ENCODE measurements at places on chromosomes 2 and 18.
A peak's percentile ranks its signal among the peaks of the same experiment; 100 is the strongest.

DNA sequence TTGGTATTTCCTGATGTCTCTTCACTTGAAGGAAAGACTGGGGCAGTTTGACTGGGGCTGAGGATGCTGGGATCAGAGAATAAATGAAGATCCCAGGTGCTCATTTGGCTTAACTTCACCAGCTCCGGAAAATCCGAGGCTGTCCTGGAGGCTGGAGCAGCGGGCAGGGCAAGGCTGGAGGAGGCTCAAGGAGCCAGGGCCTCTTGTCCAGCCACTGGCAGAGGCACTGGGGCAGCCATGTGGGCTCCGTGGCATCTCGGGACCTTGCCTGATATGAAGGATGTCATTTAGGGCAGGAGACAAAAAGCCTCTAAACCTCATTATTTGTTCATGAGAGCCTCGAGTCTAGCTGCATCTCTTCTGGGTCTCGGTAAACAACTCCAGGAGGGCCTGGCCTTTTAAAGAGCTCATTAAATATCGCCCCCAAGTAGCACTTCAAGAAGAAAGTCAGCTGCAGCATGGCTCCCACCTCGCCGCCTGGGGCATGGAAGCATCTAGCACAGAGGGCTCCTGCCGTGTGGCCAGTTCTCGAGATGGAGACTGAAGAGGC lies 13.5 kb upstream of the GPR55 start:
- DNase-seq: peak; percentile 22

DNA sequence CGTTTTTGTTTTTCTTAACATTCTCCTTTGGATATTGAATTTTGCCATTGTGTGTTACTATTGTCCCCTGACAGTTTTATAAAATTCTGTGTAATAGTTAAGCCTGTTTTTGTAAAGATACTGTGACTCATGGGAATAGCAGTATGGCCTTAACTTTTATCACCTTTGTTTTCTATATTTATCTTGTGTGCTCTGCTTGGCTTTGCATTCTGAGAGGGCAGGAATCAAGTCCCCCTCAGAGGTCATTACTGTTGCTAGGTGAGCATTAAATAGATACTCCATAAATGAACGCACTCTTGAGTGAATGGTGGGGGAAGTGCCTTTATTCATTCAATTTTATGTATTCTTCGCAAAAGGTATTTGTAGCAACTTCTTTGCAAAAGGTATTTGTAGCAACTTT lies 160.0 kb downstream of the PHLPP1 start:
- no peak for DNase-seq

- no peak for DNase-seq
Observed at GRCh38 chr2:60212181-60212945, 341.1 kb downstream of the BCL11A start.

DNA sequence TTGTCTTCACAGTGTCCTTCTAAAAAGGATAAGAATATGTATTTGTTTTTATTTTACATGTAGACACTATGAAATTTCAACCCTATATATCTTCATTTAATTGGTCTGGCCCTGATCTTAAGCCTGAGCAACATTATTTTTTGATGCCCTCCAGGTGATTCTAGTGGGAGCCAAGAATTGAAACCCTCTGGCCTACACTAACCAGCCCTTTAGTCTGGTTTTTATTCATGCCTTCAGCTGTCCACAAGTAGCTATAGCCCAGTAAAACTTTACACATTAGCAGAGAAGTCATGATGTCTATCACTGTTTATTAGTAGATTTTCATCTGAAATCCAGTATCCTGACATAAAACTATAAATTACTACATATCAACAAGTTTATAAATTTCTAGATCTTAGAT lies 52.7 kb upstream of the UBXN4 start:
- no peak for DNase-seq
